Thymus (tissue), 14 donors: ENCODE measurements at places on chromosomes 12 and 14. TPM values are rescaled to one million over a fixed set of nuclear protein-coding genes. Genes with fewer than 3 reads are reported as not detected.

DNA sequence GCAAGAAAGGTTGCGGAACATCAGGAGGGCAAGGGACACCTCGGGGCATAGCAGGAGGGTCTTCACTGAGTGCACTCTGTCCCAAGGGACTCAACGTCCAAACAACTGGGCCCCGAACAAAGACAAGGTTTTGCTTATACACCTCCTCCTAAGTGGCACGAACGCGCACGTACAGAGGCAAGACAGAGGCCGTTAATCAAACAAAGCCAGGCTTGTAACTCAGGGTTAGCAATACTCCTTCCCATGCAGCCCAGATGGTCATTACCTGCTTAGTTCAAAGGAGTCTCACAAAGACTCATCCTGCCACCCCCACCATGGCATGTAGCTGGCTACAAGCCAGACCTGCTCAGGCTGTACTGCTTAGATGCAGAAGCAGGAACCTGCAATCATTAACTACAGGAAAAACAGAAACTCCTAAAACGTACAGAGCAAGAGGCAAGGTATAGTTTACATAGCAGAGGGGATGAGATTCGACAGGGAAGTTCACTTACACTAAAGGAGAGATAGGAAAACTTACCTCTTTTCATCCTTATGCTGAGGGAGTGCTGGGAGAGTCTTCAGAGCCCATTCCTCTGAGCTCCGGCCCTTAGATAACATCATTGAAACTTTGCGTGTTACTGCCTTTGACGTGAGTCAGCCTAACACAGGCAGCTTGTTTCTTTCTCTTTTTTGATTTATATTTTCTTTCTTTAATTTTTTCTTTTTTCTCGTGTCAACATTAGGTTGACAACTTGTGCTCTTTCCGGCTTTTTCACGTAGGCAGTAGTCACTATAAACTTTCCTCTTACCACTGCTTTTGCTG is 1319.1 kb downstream of the TMEM121 start:
- DNase-seq: peak; percentile 30
- H3K4me1 ChIP-seq: peaks cover 58% of the 10 kb centered on the region
- H3K4me3 ChIP-seq: peak overlapping the region; percentile 74

GPR132 gene
- 5.9 TPM for total RNA-seq

GRCh38 chr12:83016218-83016835 is 329.6 kb downstream of the TMTC2 start:
- no peak for DNase-seq
- H3K4me3 ChIP-seq: no peak overlapping the region
- no peaks in the 10 kb centered on the region for H3K27me3 ChIP-seq
- H3K27ac ChIP-seq: no peak overlapping the region
- H3K4me1 ChIP-seq: no peaks in the 10 kb centered on the region

- H3K27ac ChIP-seq: no peak overlapping the region
- no peak for DNase-seq
- H3K36me3 ChIP-seq: no peaks in the 10 kb centered on the region
- H3K4me3 ChIP-seq: no peak overlapping the region
- no peaks in the 10 kb centered on the region for H3K27me3 ChIP-seq
These were observed 113.6 kb downstream of the NUAK1 start for GRCh38 chr12:106025129-106025528.

- no peaks in the 10 kb centered on the region for H3K27me3 ChIP-seq
- no peak overlapping the region for H3K27ac ChIP-seq
- no peaks in the 10 kb centered on the region for H3K36me3 ChIP-seq
- DNase-seq: no peak
These were observed 372.6 kb downstream of the BCL11B start for GRCh38 chr14:98899441-98899840.

ADAMTS20 gene
- total RNA-seq: 0.09 TPM

GARIN6 gene
- not detected for total RNA-seq

DNA sequence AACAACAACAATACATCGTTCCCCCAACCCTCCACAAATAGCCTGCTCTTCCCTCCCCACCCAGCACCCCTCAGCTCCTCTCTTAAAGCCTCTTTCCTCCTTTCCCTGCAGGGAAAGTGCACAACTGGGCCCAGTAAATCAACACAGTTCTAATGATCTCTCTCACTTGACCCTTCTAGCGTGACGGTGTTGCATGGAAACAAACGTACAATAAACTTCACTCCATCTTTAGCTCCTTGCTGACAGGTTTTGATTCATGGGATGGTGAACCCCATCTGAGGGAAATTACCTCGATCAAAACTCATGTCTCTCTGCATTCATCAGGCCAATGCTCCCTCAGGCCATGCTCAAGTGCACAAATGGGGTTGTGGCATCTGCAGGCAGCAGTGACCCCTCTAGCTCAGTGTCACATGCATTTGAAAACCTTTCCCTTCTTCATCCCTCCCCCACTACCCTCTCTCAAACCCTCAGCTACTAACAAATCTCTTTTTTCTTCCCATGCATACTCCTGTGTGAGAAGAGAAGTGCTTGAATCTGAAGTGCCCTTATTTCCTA is 22.9 kb downstream of the GDF11 start:
- no peak for DNase-seq
- H3K27ac ChIP-seq: no peak overlapping the region
- H3K36me3 ChIP-seq: peaks cover 47% of the 10 kb centered on the region

GRCh38 chr12:24931666-24932405 is 17.1 kb downstream of the BCAT1 start:
- peak; percentile 47 for DNase-seq
- peak overlapping the region; percentile 59 for H3K27ac ChIP-seq
- H3K4me1 ChIP-seq: no peaks in the 10 kb centered on the region

TAS2R7 gene
- total RNA-seq: not detected

DNA sequence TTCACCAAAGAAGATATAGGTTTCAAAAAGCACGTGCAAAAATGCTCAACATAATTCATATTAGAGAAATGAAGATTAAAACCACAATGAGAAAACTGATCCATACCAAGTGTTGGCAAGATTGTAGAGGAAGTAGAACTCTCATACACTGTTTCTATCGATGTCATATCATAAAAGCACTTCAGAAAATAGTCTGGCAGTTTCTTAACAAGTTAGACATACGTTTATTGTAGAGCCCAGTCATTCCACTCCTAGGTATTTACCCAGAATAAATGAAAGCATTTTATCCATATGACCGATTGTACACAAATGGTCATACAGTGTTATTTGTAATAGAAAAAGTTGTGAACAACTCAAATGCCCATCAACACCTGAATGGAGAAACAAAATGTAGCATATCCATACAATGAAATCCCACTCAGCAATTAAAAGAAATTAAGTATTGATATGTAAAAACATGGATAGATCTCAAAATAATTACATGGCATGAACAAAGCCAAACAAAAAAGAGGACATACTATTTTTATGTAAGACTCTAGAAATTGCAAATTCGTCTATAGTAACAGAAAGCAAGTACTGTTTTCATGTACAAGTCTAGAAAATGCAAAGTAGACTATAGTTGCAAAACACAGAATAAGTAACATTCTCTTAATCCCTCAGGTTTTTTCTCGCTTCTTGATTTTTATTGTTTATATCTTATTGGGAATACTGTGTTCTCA is 41.0 kb downstream of the USP15 start:
- H3K27me3 ChIP-seq: no peaks in the 10 kb centered on the region
- no peaks in the 10 kb centered on the region for H3K4me1 ChIP-seq
- H3K27ac ChIP-seq: no peak overlapping the region
- peaks cover 20% of the 10 kb centered on the region for H3K36me3 ChIP-seq
